M059J (cell line): ENCODE measurements at places on chromosomes 16 and 17. TPM values are rescaled to one million over a fixed set of nuclear protein-coding genes. Genes with fewer than 3 reads are reported as not detected.

The HS3ST4 gene
- total RNA-seq, result not detected in 2 replicates

The KRT23 gene
- total RNA-seq, result not detected in 2 replicates

The SULT1A2 gene
- not detected in 2 replicates for total RNA-seq

The OR1A1 gene
- total RNA-seq, result not detected in 2 replicates

The KRT35 gene
- total RNA-seq, result not detected in 2 replicates

The CENPT gene
- total RNA-seq, result 18.0 and 25.0 TPM in 2 replicates

The CLEC18A gene
- total RNA-seq, result 0.05 TPM in 1 of 2 replicates, not detected in the other

The ZNF200 gene
- 10.0 and 17.4 TPM in 2 replicates for total RNA-seq

The GAST gene
- not detected in 2 replicates for total RNA-seq

The QPRT gene
- total RNA-seq, result 4.0 and 9.0 TPM in 2 replicates

The PRCD gene
- 0.02 and 1.4 TPM in 2 replicates for total RNA-seq

The C1QTNF1 gene
- 4.5 and 7.0 TPM in 2 replicates for total RNA-seq

The GRB7 gene
- not detected in 2 replicates for total RNA-seq

The KRT39 gene
- total RNA-seq, result 0.20 TPM in 1 of 2 replicates, not detected in the other

The OR3A3 gene
- not detected in 2 replicates for total RNA-seq

The CES5A gene
- total RNA-seq, result not detected in 2 replicates

The EFNB3 gene
- 1.1 TPM in 2 replicates for total RNA-seq

The KRT31 gene
- total RNA-seq, result not detected in 2 replicates

The C16orf95 gene
- 2.4 and 3.1 TPM in 2 replicates for total RNA-seq

The KRT33A gene
- total RNA-seq, result 0.17 TPM in 1 of 2 replicates, not detected in the other

The RCVRN gene
- not detected in 2 replicates for total RNA-seq

The TPSD1 gene
- total RNA-seq, result not detected in 2 replicates

The CBX2 gene
- 3.0 and 4.0 TPM in 2 replicates for total RNA-seq

The TP53TG3B gene
- total RNA-seq, result not detected in 2 replicates

The APOBR gene
- not detected in 2 replicates for total RNA-seq

The ITGAD gene
- total RNA-seq, result 0.05 TPM in 1 of 2 replicates, not detected in the other

The EVPL gene
- total RNA-seq, result not detected in 2 replicates

The SRCIN1 gene
- total RNA-seq, result not detected in 2 replicates

The MT3 gene
- total RNA-seq, result not detected in 2 replicates

The CA7 gene
- total RNA-seq, result not detected in 2 replicates

The RND2 gene
- 0.20 and 0.22 TPM in 2 replicates for total RNA-seq

The RNF43 gene
- 0.17 TPM in 1 of 2 replicates, not detected in the other for total RNA-seq

The CPNE7 gene
- 0.32 and 3.1 TPM in 2 replicates for total RNA-seq

The SCNN1B gene
- total RNA-seq, result not detected in 2 replicates

The SDF2 gene
- 74.0 and 81.7 TPM in 2 replicates for total RNA-seq

The SMTNL2 gene
- not detected in 2 replicates for total RNA-seq

The FOXN1 gene
- not detected in 2 replicates for total RNA-seq

The MBTD1 gene
- total RNA-seq, result 3.3 and 3.8 TPM in 2 replicates

The TLCD3B gene
- total RNA-seq, result 0.42 TPM in 1 of 2 replicates, not detected in the other

The CLDN9 gene
- total RNA-seq, result not detected in 2 replicates

The SAMD14 gene
- total RNA-seq, result 0.22 and 0.49 TPM in 2 replicates

The GFAP gene
- total RNA-seq, result not detected in 2 replicates

The PLLP gene
- 0.27 and 0.62 TPM in 2 replicates for total RNA-seq

The SLC38A8 gene
- total RNA-seq, result 0.42 TPM in 1 of 2 replicates, not detected in the other

The PERCC1 gene
- not detected in 2 replicates for total RNA-seq

The TBC1D3I gene
- total RNA-seq, result 1.0 TPM in 1 of 2 replicates, not detected in the other

The IRX5 gene
- 1.2 and 3.9 TPM in 2 replicates for total RNA-seq

The ATP1B2 gene
- total RNA-seq, result 0.10 TPM in 1 of 2 replicates, not detected in the other

The ANKRD40CL gene
- total RNA-seq, result not detected in 2 replicates

The LRRC36 gene
- total RNA-seq, result 0.34 and 0.99 TPM in 2 replicates

The CCDC154 gene
- total RNA-seq, result 0.05 TPM in 1 of 2 replicates, not detected in the other

The SLC5A10 gene
- 0.27 TPM in 1 of 2 replicates, not detected in the other for total RNA-seq

The RASD1 gene
- total RNA-seq, result 2.1 and 3.0 TPM in 2 replicates

The CDK5R1 gene
- 2.8 and 3.7 TPM in 2 replicates for total RNA-seq
